ENCODE measurements at places on chromosomes 5 and 9.

DNA sequence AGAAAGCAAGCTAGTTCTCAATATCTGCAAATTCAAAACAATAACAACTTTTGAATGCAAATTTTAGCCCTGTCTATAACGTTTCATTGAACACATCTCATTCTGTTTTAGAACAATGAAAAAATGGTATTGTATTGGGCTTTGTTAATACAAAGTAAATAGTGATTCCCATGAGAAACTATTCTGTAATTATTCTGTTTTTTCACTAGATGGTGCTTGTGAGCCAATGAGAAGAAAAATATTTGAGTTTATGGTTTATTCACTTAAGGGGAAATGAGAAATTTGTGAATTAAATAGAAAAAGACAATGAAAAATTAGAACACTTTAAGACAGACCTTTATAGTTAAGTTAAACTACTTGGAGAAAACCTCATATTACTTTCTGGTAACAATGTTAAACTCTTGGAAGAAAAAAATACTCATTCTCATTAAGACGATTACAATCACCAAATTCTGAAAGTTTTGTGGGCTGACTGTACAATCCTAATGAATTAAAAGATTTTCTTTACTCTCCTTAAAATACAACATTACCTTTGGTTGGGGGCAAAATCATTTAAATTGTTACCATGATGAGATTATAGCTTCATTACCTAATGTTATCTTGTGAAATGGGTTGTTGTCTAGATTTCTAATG, 127.0 kb downstream of the NNT start:
- no peak for DNase-seq

DNA sequence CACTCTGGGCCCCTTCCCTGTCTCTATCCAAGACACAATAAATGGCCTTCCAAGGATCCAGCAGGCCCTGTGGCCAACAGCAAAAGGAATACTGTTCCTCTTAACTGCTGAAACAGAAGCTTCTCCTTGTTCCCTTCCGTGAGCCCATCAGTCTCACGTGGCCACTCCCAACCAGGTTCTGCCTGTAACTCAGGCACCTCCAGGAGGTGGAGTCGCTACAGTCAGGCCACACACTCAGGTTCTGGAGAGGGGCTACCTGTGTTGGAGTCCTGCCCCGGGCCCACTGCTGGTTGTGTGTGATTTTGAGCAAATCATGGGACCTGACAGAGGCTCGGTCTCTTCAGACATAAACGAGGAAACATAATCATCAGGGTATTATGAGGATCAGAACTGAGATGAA, 10.3 kb downstream of the FAT2 start:
- no peak for DNase-seq

DNA sequence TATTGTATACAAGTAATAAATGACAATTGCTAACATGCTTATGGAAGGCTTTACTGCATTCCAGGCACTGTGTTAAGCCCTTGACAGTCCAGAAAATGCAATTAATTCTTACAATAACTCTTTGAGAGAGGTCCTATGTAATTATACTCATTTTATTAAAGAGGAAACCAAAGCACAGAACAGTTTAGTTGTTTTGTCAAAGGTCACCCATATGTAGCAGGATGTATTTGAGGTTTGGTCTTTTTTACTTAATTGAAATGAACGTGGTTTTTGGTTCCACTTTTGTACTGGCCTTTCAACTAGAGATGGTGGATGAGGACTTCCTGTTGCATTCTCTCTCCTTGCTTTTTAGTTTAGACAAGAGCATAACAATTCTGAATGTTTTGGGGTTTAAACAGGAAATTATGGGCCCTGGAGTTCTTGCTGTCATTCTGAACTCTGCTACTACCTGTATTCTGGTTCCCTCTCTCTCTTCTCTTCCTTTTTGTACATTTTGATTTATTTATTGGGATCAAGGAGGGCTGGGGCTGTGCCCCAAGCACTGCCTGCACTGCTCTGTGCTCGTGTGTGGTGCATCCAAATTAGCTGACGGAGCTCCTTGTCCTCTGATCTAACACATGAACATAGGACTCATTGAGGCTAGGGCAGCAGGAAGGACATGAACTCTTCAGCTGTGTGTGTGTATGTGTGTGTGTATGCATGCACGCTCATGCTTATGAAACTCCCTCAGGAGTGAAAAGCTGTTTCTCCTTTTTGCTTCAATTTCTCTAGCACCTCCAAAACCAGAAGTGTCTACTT, 47.4 kb downstream of the SLC28A3 start:
- DNase-seq, result no peak

GRCh38 chr9:21559402-21560280, 77.5 kb upstream of the IFNE start:
- peak; percentile 31 for DNase-seq

DNA sequence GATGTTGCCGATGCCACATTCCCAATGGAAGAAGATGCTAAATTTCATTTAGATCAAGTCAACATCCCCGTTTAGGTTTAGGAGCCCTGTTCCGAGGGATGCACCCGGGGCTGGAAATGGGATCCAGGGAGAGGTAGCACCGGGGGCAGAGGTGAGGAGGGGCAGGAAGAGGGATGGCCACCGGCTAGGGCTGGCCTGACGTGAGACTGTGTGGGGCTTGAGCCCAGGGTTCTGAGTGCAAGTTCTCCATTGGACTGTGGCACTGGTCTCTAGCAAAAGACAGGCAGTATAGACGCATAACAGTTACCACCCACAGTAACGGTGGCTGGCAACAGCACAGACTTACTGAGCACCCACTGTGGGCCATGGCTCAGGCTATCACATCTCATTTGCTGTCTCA, 209.0 kb upstream of the MVB12B start:
- DNase-seq, result no peak

DNA sequence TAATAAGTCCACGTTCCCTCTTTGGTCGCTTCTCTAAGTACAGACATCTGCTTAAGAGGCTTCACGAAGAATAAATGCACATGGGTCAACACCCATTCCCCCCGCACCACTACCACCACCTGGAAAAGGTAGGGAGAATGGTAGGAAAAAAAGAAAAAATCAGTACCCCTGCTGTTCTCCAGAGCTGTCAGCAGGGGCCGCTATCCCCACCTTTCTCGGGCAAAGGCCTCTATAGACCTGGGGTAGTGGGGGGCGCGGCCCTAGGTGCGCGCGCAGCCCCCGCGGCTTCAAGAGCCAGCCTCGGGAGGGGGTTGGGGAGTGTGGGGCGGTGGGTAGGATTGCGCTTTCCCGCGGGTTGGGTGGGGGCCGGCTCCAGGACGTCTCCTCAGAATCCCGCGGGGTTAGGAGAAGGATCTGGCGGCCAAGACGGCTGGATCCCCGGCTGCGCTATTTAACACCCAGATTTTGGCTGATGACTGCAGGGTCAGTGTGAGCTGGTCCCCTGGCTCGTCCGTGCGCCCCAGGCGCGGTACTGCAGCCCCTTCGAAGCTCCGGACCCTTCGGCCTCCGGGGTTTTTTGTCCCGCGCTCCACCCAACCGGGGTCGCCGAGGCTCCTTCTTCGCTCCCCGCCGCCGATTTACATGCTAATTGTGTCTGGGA, 1.6 kb upstream of the SEMA6A start:
- peak; percentile 89 for DNase-seq

- DNase-seq, result no peak
Measured at GRCh38 chr9:35847792-35848572, 19.0 kb downstream of the TMEM8B start.

DNA sequence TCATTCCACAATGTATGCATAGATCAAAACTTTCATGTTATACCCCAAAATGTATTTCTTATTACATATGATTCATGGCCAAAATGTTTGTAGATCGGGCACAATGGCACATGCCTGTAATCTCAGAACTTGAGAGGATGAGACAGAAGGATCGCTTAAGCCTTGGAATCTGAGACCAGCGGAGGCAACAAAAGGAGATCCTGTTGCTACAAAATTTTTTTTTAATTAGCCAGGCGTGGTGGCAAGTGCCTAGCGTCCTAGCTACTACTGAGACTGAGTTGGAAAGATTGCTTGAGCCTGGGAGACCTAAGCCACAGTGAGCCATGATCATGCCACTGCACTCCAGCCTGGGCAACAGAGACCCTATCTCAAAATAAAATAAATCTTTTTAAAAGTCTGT, 89.9 kb downstream of the MAPKAP1 start:
- no peak for DNase-seq

- peak; percentile 62 for DNase-seq
Measured at GRCh38 chr9:96020792-96021550, 145.5 kb downstream of the ERCC6L2 start.

DNA sequence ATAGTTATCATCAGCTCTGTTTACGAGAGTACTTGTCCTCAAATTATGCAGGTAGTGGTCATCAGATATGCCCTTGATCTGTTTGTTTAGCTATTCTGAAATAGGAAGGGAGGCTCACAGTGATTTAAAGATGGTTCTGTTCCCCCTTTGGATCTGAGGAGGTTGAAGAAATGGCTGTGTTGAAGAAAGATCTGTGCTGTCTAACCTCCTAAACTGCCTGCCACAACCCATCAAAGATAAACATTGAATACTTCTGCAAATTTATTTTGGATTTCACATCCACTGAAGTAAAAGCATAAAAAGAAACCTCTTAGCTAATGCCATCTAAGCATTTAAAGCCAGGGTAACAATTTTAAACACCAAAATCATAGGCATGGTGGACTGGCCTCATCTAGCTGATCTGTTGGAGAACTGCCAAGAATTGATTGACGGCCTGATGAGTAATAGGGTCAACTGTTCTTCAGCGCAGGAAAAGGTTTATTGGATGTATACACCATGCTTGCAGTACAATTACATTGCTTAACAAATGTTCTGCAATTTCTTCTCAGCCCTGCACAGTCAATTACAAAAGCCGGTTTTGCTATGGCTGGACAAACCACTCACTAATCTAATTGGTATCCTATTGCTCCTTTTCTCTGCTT, 97.6 kb downstream of the SEMA6A start:
- DNase-seq, result no peak

DNA sequence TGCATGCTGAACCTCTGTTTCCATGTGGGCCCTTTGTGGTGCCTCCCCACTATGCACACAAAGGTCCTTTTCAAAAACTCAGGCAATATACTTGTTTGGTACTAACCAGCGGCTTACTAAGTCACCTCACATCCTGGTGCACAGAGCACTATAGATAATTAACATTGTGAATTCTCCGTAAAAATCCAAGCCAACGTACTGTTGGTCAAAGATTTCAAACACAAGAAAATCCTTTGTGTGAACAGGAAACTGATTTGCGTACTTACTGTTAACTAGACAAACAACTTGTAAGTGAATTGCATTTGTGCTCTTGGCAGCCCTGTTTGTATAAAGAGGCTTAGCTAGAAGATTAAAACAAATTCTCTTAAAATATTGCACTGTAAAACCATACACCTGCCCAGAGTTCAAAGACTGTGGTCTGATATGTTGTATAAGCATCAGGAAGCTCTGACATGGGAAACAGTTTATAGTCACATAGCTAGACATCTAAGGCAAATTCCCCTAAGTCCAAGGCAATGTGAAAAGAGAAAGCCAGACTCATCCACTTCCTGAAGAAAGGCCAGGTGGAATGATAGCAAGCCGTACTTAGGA, 125.0 kb upstream of the SLC12A2 start:
- no peak for DNase-seq

DNA sequence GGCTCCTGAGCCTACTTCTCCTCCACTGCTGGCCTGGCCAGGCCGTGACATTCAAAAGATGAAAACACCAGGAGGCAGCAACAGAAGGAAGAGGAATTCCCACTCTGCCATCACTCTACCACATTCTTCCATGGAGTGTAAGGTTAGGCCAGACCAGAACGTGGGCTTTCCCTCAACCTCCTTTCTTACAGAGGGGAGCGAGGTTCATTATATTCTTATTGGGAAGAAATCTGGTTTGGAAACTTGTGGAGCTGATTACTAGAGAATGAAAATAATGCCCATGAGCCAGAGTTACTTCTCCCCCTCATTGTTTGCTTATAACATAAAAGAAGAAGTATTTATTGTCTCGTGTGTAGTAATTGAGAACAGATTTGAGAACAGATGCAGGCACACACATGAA, 136.3 kb upstream of the BASP1 start:
- no peak for DNase-seq

- DNase-seq, result no peak
Measured at GRCh38 chr9:100324594-100325200, 28.0 kb downstream of the TEX10 start.

DNA sequence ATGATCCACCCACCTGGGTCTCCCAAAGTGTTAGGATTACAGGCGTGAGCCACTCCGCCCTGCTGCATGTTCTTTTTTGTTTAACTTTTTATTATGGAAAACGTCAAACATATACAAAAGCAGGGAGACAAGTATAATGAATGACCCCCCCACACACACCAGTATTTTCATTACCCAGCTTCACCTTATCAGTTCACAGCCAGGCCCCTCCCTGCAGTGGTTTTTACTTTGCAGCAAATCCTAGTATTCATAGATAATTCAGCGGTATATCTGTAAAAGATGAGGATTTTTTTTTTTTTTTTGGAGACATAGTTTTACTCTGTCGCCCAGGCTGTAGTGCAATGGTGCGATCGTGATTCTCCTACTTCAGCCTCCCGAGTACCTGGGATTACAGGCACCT, 2.3 kb downstream of the POMT1 start:
- DNase-seq, result no peak

DNA sequence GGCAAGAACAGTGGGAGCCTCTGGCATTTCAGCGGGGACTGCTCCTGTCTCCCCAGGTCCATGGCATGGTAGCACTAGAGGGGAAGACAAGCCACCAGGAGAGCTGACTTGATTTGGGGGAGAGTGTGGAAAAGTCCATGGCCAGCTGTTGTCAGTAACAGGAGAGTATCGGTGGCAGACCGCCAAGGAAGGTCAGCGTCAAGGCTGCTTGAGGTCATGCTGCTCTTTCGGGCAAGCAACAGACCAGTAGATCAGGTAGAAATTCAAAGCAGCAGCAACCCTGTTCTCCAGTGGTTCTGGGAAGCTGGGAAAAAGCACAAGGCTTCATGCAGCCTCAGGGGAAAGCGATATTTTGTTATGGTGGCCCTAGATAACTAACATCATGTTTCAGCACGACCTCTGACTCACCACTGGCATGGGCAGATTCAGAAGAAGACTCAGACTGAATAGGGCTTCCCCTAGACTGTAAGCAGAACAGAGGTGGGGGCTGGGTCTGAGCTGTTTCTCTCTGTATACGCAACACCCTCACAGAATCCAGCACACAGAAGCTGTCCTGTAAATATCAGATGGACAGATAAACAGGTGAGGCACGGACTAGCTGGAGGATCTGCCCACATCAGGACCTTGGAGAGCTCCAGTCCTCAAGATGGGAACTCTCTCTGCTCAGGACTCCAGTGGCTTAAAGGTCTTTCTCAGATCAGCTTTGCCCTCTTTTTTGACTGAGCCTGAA, 35.2 kb upstream of the PLEKHG4B start:
- no peak for DNase-seq
